ENCODE measurements at places on chromosomes 6 and 20.

DNA sequence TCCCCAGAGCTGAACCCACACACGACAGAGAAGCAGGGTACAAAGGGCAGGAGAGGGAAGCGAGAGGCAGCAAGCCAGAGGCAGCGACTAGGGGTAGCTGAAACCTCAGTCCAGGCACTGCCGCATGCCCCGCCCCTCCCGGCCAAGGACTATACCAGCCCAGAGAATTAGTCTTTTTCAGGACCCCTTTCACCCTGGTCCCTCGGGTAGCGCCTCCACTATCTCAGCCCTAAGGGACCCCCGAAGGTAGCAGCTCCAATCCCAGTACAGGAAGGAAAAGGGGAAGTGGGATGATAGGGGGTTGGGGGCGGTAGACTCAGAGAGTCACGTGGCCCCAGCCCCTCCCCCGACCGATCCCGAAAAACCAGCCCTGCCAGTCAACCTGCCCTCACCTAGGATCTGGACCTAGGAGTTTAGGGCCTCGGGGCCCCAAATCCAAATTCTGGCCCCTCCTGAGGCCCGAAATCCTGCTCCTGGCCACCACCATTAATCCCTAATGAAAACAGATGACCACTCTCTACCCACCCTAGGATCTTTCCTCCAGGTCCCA lies 1.3 kb downstream of the RGL2 start:
- no peaks in the 10 kb centered on the region for H3K36me3 ChIP-seq
- no peak for DNase-seq
- H3K4me1 ChIP-seq, result no peaks in the 10 kb centered on the region
- peak overlapping the region; percentile 55 for H3K4me3 ChIP-seq
- H3K27me3 ChIP-seq, result no peaks in the 10 kb centered on the region
- H3K27ac ChIP-seq, result peak overlapping the region; percentile 95

DNA sequence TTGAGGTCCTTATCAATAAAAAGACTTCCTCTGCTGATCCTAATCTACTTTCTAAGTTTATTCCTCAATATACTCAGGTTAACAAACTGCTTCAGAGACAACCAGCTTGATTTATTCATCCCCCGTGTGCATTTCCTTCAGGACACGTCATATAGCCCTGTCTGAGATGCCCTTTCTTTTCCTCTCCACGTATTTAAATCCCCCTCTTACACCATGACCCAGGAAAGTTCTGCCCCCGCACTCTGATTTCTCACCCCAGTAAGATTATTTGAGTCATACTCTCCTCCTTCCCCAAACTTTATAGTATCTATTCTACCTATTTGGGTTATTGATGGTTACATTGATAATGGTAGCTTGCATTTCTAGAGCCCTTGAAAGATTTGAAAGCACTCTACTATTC lies 9.8 kb upstream of the CGA start:
- H3K36me3 ChIP-seq, result no peaks in the 10 kb centered on the region
- H3K4me1 ChIP-seq, result no peaks in the 10 kb centered on the region
- no peak overlapping the region for H3K27ac ChIP-seq
- H3K27me3 ChIP-seq, result no peaks in the 10 kb centered on the region

DNA sequence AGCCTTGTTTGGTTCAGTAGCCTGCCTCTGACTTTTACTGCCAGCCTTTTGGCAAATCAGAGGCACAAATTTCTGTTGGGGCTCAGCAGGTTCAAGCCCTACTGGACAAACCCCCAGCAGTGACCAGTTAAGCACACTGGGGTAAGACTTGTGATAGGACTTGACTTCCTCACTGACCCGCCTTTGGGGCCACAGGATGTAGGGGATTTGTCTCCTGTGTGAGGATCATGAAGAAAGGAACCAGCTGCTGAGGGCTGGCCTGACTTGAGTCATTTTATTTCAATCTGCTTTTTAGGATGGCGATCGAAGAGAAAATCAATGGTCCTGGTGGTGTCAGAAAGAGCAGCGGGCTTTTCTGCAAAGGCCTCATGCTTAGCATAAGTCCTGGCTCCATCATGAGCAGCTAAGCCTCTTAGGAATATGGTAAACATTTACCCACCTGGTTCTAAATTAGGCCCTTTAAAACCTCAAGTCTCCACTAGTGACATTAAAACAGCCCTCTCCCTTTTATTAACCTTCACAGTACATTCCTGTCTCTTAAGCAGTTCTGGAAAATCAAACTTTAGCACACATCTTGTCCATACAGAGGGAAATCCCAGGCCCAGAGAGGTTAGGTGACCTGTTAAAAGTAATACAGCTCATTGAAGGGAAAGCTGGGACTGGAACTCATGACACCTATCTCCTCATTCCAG lies 16.6 kb downstream of the CHMP4B start:
- DNase-seq, result no peak
- no peaks in the 10 kb centered on the region for H3K27me3 ChIP-seq
- H3K4me3 ChIP-seq, result no peak overlapping the region

DNA sequence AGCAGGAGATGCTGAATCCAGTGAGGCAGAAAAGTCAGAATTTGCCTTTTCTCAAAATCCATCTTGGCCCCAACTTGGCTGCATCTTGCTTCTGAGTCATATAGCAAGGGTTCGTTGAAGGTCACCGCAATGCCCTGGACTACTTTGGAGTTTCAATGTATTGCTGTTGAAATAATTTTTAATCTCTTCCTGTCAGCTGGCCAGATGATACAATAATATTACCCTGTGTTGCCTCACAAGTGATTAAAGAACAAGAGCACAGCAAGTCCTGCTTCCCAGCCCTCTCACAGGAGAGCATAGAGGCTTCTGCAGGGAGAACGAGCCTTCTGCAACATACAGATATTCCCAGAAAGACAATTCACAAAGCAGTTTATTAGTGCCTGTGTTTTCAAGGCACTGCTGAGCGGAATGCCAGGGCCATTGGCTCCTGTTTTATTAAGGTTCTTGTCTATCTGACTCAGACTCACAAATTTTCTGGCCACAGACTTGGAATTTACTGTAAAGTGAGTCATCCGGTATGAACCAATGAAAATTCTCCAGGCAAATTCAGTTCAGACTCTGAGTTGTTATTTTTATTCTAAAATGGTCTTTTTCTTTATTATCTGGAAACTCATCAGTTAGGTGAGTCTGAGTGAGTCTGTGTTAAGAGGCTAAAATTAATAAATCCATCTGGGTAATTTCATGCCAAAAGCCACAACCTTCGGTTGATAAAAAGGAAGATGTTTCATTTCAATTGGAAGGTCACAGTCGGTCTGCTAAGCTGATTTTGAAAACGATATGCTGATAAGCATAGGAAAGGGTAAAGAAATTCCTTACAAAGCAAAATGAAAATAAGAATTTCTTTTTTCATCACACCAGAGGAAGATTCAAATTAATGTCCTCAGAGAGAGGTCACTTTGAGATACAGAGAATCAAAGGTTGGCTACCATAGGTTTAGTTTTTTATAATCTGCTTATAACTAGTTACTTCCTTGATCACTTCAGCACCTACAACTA lies 289.4 kb upstream of the STXBP5 start:
- DNase-seq, result peak; percentile 22
- H3K4me1 ChIP-seq, result no peaks in the 10 kb centered on the region
- H3K27ac ChIP-seq, result peak overlapping the region; percentile 43
- no peaks in the 10 kb centered on the region for H3K36me3 ChIP-seq
- H3K4me3 ChIP-seq, result peak overlapping the region; percentile 7
- H3K27me3 ChIP-seq, result no peaks in the 10 kb centered on the region

GRCh38 chr6:21468461-21468860 lies 125.1 kb upstream of the SOX4 start:
- H3K36me3 ChIP-seq, result no peaks in the 10 kb centered on the region
- H3K4me1 ChIP-seq, result no peaks in the 10 kb centered on the region
- DNase-seq, result no peak

- H3K36me3 ChIP-seq, result no peaks in the 10 kb centered on the region
- H3K4me3 ChIP-seq, result no peak overlapping the region
- no peak overlapping the region for H3K27ac ChIP-seq
- H3K27me3 ChIP-seq, result no peaks in the 10 kb centered on the region
- no peak for DNase-seq
Measured at GRCh38 chr6:68127074-68127473, 508.0 kb upstream of the ADGRB3 start.

GRCh38 chr20:58693226-58694006 lies 816 bp downstream of the NPEPL1 start:
- H3K27ac ChIP-seq, result peak overlapping the region; percentile 91
- no peaks in the 10 kb centered on the region for H3K27me3 ChIP-seq
- no peaks in the 10 kb centered on the region for H3K36me3 ChIP-seq
- H3K4me3 ChIP-seq, result peak overlapping the region; percentile 32

GRCh38 chr20:51402201-51402600 lies 140.3 kb downstream of the NFATC2 start:
- DNase-seq, result no peak
- H3K27me3 ChIP-seq, result no peaks in the 10 kb centered on the region
- no peaks in the 10 kb centered on the region for H3K4me1 ChIP-seq
- no peak overlapping the region for H3K4me3 ChIP-seq

- H3K27me3 ChIP-seq, result no peaks in the 10 kb centered on the region
- no peak for DNase-seq
- no peak overlapping the region for H3K4me3 ChIP-seq
- H3K36me3 ChIP-seq, result no peaks in the 10 kb centered on the region
- no peaks in the 10 kb centered on the region for H3K4me1 ChIP-seq
Measured at GRCh38 chr6:120826253-120826652, 508.0 kb downstream of the TBC1D32 start.

DNA sequence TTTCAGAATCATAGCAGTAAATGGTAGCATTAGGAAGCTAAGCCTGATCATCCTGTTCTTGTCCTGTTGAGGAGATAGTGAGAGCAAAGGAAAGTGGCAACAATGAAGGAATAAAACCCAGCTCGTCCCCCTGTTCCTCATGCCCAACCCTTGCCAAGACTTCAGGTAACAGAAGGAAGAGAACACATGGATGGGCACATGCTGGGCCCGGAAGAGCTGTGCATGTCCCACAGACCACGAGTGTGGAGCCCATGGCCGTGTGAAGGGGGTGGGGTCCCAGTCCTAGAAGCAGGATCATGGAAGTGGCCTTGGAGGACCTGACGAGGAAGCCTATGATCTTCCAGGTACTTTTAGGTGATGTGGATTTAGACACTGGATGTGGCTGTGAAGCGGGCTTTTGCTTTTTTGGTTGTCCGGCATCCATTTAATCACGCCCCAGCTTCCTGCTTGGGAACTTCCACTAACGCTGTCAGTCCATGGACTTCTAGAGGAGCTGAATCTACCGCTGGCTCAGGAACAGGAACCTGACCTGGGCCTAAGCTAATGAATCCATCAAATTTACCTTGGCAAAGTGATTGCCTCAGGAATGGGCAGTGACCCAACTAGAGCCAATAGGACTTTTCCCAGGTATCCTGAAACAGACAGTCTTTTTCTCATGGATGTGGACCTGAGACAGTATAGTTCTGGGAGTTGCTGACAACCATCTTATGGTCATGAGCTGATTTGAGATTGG lies 79.3 kb upstream of the ARMC2 start:
- H3K36me3 ChIP-seq, result no peaks in the 10 kb centered on the region
- no peaks in the 10 kb centered on the region for H3K27me3 ChIP-seq
- no peak overlapping the region for H3K27ac ChIP-seq
- no peaks in the 10 kb centered on the region for H3K4me1 ChIP-seq
- no peak for DNase-seq
- H3K4me3 ChIP-seq, result no peak overlapping the region

- H3K27ac ChIP-seq, result no peak overlapping the region
- H3K36me3 ChIP-seq, result no peaks in the 10 kb centered on the region
- no peak overlapping the region for H3K4me3 ChIP-seq
- H3K4me1 ChIP-seq, result no peaks in the 10 kb centered on the region
- no peaks in the 10 kb centered on the region for H3K27me3 ChIP-seq
Measured at GRCh38 chr6:117465691-117466090, 16.8 kb upstream of the DCBLD1 start.

- no peaks in the 10 kb centered on the region for H3K27me3 ChIP-seq
- no peak for DNase-seq
- H3K4me1 ChIP-seq, result no peaks in the 10 kb centered on the region
- no peak overlapping the region for H3K27ac ChIP-seq
- H3K4me3 ChIP-seq, result no peak overlapping the region
Measured at GRCh38 chr20:21741266-21741665, 35.8 kb downstream of the PAX1 start.

DNA sequence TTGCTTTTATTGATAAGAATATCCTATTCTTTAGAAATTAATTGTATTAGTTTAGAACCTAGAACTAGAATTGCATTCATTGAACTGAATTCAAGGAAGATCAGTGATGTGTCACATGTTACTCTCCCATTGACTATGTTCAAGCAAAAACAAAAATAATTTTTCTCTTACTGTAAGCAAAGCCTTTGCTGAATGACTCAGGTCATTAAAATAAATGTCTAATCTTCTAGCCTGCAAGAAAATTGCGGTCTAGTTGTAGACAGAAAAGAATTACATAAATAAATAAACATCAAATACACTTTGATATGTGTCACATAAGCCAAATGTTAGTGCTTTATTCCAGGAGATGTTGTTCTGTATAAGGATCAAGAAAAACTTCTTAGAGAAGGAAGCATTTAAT lies 387.9 kb downstream of the ADGRB3 start:
- no peak for DNase-seq
- H3K4me1 ChIP-seq, result no peaks in the 10 kb centered on the region
- H3K27me3 ChIP-seq, result no peaks in the 10 kb centered on the region
- no peaks in the 10 kb centered on the region for H3K36me3 ChIP-seq

DNA sequence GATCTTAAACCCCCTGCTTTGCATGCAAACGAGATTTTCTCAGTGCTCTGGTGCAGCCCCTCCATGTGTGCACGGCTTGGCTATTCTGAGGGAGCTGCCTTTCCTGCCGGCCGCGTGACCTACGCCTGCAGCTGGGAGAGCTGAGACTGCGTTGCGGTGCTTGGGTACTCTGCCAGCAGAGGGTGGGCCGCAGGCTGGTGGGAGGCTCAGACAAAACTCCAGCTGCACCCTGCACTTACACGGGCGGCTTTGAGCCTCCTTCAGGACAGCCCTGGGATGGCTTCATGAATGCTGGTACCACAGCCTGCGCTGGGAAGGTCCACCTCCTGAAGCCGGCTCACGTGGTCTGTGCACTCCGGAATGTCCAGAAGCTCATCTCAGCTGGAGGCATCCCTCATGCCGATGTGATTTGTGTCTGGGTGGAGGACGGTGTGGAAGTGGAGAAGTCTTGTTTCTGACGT lies 223.7 kb downstream of the DLL1 start:
- no peak overlapping the region for H3K27ac ChIP-seq
- no peaks in the 10 kb centered on the region for H3K36me3 ChIP-seq
- no peak overlapping the region for H3K4me3 ChIP-seq
- no peaks in the 10 kb centered on the region for H3K27me3 ChIP-seq

DNA sequence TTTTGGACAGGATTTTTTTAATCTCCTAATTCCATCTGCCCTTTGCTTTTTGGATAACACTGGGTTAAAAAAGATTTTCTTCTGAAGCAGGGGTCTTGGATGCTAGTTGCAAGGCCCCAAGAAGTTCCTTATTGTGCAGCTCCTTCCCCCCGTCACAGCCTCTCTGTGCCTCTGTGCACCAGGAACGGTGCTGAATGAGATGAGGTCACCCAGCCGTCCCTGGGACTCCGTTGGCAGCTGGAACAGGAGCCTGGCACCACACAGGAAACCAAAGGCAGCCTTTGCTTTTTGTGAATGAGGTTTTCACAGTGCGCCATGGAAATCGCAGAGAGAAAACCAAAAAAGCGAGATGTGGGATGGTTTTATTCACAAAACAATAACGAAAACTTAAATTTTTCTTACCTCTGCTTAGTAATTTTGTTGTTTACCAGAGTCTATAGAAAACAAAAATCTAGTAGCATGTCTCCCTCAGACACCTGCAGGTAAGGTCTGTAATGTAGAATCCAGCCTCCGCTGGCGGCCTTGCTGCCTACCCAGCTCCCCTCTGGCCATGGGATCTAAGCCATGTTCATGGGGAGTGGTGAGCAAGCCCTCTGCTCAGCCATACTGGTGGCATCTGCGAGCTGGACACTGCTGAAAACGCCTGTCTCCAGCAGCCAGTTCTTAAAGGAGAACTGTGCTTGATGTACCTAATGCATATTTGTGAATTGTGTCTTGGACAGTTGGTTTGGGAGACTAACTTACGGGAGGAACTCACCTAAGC lies 40.4 kb upstream of the SYNJ2 start:
- DNase-seq, result no peak
- no peaks in the 10 kb centered on the region for H3K36me3 ChIP-seq
- no peaks in the 10 kb centered on the region for H3K4me1 ChIP-seq
- H3K27me3 ChIP-seq, result no peaks in the 10 kb centered on the region
